ENCODE measurements at places on chromosomes 3 and 15.

DNA sequence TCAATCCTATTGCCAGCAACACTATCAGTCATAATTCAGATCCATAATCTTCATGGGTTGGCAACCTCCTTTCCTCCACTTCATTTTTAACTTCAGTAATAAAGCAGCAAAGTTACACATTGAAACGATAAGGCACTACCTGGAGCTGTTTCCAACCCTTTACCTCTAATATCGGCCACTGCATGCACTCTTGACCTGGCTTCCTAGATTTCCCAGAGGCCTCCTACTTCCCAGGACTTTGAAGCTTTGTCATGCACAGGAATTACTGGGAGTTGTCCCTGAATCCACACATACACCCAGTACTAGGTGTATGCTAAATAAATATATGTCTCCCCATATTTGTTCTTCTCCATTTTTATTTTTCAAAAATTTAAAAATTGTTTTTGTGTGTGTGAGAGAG, 126.1 kb downstream of the PLD1 start:
- no peak for DNase-seq

- DNase-seq: no peak
These were observed 7.3 kb downstream of the MYO5C start for GRCh38 chr15:52288051-52288942.

DNA sequence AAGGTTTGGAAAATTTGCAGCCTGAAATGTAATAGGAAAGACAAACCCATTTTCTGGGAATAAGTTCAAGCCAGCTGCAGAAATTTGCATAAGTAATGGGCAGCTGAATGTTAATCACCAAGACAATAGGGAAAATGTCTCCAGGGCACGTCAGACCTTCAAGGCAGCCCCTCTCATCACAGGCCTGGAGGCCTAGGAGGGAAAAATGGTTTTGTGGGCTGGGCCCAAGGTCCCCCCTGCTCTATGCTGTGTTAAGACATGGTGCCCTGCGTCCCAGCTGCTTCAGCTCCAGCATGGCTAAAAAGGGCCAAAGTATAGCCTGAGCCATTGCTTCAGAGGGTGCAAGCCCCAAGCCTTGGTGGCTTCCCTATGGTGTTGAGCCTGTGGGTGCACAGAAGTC, 164.7 kb upstream of the TSPAN3 start:
- no peak for DNase-seq

DNA sequence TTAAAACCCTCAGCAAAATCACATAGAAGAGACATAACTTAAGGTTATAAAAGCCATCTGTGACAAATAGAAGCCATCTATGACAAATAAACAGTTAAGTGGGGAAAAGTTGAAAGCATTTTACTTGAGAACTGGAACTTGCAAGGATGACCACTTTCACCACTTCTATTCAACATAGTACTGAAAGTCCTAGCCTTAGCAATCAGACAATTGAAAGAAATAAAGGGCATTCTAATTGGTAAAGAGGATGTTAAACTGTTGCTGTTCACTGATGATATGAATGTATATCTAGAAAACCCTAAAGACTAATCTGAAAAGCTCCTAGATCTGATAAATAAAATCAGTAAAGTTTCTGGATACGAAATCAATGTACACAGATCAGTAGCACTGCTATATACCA, 186.9 kb upstream of the SATB1 start:
- no peak for DNase-seq

DNA sequence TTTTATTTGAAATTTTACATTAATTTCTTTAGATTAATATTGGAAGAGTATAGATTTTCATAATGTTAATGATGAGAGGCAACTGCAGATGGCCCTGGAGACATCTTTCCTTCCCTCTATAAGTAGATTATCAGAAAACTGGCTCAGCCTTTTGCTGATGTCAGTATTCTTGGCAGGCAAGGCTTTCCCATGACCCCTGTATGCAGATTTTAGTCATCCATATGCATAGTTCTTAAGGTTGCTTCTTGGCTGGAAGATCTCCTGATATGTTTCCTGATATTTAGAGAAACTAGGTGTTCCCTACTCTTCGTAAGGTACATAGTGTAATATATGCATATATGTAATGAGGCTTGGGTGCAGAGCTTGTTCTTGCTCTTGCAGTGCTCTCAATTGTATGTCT, 911.4 kb downstream of the EPHA3 start:
- DNase-seq: no peak

DNA sequence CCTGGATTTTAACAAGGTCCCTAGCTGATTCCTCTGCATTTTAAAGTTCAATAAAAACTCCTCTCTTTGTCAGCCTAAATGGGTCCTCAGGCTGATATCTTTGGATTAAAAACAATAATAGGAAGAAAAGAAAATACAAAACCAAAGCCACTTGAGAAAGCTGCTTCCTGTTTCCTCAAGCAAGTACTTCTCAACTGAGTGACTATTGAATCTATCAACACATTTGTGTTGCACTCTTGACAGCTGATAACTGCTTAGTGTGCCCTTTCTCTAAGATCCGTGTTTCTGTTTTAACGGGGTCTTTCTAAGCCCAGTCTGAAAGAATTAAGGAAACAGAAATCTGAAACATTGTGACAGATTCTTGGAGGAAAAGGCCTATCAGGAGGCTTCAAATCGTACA, 410.7 kb downstream of the GRM7 start:
- no peak for DNase-seq

DNA sequence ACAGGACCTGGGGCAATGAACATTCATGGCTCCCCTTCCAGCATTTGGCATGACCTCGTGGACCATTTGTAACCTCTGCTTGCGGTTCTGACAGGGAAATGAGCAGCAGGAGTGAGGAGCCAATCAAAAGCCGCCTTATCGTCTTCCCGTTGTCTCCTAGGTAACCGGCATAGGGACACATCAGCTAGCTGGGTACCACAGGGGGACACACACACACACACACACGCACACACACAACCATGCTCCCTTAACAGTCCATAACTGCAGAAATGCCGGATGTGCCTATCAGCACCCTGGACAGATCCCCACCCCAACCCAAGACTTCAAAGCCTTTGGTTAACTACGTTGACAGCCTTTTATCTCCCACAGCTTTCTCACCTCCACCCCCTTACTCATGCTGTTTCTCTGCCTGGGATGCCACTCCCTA, 53.4 kb upstream of the CCDC174 start:
- DNase-seq: no peak

- no peak for DNase-seq
These were observed 329.7 kb upstream of the KCNMB2 start for GRCh38 chr3:178206521-178206920.

DNA sequence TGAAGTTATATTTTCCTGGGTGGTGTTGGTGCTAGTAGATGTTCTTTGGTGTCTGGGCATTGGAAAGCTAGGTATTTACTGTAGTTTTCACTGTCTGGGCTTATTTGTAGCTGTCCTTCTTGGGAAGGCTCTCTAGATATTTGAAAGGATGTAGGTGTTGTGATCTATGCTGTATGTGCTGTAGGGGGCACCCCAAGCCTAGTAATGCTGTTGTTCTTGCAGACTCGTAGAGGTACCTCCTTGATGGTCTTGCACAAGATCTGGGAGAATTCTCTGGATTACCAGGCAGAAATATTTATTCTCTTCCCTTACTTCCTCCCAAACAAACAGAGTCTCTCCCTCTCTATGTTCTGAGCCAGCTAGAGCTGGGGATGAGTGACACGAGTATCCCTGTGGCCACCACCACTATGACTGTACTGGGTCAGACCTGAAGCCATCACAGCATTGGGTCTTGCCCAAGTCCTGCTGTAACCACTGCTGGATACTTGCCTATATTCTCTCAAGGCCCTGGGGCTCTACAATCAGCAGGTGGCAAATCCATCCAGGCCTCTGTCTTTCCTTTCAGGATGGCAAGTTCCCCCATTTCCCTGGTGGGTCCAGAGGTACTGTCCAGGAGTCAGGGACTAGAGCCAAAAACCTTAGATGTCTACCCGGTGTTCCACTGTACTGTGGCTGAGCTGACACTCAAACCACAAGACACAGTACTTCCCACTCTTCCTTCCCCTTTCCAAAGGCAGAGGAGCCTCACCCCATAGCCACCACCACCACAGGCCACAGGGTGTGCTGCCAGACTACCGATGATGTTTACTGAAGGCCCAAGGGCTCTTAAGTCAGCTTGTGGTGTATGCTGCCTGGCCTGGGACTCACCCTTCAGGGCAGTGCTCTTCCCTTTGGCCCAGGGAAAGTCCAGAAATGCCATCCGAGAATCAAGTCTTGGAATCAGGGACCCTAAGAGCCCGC, 195.2 kb upstream of the DPPA4 start:
- peak; percentile 56 for DNase-seq

DNA sequence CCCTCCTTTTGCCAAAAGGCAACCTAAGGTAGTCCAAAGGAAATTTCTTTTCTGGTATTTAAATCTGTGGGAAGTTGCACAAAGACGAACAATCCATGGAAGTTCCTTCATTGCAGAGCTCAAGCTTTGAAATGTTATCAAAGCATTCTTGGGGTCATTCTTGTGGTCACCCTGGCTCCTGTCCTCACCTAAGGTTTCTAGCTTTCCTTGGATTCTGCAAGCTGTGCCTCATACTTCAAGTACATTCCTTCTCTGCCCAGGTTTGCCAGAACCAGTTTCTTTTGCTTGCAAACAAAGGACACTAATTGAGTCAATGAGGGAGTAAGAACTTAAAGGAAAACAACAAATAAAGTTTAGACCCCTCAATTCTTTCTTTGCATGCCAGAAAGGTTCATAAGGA, 329.8 kb upstream of the PDZRN3 start:
- DNase-seq: no peak

DNA sequence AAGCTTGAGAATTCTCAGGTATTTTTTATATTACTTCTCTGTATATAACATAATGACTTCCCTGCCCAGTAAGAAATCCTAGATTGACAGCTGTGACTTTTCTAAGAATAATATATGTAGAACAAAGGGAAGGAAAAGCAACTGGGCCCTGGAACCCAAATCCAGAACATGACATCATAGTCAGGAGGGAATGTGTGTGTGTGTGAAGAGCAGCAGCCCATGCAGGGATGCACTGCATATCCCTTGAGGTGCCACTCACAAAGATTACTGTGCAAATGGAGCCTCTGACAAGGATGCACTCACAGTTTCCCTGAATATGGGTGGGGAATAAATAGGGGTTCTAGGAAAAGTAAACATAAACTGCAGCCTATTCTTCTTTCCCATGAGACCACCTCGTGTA, 279.5 kb downstream of the NEK10 start:
- DNase-seq: no peak

- peak; percentile 28 for DNase-seq
These were observed 223.3 kb downstream of the UACA start for GRCh38 chr15:70539912-70540530.

- no peak for DNase-seq
These were observed 352.0 kb upstream of the ADAMTS9 start for GRCh38 chr3:65039754-65040210.

GRCh38 chr3:118098827-118099226, 935.8 kb downstream of the IGSF11 start:
- DNase-seq: no peak

GRCh38 chr15:56806148-56806536, 72.8 kb upstream of the ZNF280D start:
- DNase-seq: no peak

- no peak for DNase-seq
These were observed 152.6 kb downstream of the GREM1 start for GRCh38 chr15:32870240-32871033.

DNA sequence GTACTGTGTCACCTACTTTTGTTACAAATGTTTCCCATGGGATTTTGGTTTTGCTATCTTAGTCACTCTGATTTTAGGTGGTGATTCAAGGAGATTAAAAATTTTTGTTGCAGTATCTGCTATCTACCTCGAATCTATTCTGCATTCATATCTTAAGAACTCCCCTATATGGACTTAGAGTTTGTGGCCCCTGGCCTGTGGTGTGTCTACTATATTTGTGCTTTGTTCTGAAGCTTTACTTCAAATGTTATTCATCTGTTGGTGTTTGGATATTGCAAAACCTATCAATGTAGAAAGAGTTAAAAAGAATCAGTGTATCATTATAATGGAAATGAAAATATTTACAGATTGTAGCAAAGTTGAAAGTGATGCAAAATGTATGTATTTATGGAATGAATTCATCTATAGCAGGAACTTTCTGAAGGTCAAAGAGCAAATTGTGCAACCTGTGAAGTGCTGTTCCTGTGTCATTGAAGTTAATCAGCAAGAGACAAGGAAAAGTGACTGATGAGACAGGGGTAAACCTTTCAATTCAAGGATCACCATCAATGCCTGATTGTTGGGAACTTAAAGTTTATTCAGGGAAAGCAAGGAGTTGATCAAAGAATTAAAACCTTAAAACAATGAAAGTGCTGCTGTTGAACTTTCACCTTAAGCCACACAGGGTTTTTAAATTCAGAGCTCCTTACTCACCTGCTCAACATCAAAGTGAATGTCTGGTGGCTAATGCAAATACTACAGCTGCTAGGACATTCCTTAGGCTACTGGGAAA, 71.0 kb downstream of the SLMAP start:
- DNase-seq: no peak

DNA sequence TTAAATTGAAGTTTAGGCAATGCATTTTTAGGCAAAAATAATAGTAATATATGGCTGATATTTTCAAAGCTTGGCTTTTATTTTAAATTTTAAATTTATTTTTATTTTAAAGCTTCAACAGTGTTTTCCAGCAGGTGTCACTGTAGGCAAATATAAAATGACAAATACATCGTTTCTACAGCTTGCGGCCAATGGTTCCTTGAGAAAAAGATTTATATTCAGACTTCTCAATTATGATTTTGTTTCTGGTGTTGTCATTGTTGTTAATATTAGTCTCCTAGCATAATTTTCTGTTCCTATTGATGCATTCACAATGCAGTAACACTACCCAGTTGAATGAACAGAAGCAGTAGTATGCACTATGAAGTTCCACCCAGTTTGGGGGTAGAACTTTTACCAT, 220.7 kb upstream of the DNAJC19 start:
- no peak for DNase-seq

Data from glutamatergic neuron (in vitro differentiated cells).